ENCODE measurements at places on chromosomes 16 and 17.

DNA sequence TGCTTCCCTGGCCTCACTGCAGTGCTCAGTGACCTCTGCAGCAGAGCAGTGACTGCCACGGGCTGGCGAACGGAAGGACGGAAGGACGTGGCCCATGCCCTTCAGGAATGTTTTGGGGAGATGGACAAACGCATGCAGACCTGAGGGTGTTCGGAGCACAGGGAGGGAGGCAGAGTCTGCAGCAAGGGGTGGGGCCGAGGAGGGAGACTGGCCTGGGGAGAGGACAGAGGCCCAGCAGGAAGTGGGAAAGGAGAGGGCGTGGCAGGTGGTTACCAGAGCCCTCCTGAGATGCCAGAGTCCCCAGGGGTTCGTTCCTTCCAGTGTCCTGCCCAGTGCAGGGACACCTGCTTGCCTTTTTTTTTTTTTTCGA is 21.9 kb downstream of the ADORA2B start:
- DNase-seq: no peak

- peak; percentile 20 for DNase-seq
These were observed 2.0 kb upstream of the SPHK1 start for GRCh38 chr17:76382351-76382802.

DNA sequence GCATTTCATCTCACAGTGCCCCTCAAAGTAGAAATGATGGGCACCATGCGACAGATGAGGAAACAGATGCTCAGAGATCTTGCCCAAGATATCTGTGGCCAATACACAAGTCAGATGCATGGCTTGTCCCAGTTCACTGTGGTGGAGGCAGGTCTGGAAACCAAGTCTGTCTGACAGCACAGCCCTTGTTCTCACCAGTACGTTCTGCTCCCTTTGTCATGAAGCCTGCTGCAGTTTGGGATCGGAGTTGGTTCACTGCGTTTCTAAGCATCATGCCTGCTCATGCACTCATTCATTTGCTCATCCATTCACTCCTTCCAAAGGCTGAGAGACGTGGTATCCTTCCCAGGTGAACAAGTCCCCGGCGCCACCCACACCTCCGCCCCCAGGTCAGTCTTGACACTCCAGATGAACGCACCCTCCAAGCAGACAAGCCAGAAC is 27.2 kb upstream of the MEAK7 start:
- DNase-seq: no peak

GRCh38 chr16:49620158-49620868 is 235.6 kb downstream of the ZNF423 start:
- no peak for DNase-seq

DNA sequence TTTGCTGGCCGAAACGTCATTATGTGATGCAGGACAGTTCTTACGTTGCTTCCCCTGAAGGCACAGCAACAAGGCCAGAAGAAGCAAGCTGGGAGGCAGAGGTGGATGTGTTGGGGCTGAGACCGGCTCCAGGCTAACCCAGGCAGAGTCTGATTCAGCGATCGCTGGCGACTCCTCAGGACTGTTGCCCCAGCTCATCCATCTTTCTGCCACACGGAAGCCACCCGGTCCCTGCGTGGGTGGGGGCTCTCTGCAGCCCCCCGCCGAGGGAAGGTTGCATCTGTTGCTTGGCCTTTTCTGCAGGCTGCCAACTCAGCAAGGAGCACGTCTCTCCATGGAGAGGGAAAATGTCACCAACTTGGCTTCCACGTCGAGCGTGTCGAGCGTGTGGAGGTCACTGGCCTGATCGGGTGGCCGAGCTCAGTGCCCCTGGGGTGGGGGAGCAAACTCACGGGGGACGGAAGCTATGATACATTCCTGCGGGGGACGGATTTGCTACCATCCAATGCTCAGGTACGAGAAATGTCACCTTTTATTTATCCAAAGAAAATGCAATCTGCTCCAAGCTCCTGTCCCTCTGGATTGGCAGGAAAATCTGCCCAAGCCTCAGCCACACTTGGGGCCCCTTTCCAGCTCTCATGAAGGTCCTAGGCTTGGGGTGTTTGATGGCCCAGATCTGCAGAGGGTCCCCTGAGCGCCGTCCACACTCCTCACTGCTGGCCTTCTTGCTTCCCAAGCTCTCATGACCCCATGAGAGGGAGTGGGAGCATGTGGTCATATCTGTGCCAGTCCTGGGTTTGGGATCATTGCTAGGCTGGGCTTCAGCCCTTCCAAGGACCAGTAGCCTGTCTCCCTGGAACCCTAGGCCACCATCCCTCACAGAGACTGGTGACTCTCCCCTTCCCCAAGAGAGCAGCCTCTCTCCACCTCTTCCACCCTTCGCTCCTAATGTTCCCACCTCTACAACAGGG is 69.4 kb downstream of the RPH3AL start:
- DNase-seq: no peak

DNA sequence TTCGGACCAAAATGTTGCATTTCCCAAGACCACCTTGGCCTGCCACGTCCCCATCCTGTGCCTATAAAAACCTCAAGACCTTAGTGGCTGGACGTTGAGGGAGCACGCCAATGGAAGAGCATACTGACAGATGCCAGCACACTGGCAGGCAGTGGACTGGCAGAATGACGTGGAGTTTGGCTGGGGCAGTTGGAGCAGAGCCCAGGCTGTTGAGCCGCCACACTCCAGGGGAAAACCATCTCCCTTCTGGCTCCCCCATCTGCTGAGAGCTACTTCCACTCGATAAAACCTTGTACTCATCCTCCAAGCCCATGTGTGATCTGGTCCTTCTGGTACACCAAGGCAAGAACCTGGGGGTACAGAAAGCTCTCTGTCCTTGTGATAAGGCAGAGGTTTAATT is 494.1 kb downstream of the CDH11 start:
- DNase-seq: no peak

- DNase-seq: no peak
These were observed 80.8 kb downstream of the GAS7 start for GRCh38 chr17:10117581-10118001.

DNA sequence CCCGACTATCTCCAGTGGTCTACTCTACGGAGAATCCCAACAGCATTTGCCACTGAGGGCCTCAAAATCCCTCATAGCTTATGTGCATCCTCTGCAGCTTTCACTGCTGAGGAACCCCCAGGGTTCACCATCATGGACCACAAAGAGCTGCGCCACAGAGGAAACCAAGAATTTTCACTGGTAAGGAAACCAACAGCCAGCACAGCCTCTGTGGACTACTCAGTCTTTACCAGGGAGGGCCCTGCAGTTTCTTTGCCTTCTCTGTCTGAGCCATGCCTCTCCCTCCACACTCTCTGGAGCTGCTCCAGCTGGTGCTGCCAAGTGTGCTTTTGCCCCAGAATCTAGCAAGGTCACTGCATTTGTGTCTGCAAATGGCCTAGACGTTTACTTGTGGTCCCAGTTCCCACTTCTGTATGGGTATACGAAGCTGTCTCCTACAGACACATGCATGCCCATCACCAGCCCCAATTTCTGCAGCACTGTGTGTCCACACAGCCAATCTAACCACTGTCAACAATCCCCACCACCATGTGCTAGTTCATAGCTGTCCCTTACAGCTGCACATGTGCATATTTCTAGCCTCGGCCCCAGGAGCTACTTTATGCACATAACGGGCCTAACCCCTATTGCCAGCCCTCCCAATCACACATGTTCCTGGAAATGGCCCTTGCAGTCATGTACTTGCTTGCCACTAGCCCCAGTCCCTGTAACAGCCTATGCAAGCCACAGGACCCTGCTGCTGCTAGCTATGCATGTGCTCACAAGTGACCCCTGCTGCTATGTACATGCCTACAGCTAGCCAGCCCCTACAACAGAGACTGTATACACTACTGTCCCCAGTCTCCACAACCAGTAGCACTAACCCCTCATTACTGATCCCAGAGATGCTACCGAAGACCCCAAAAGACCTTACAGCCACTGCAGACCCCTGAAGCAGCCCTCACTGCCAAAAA is 1437.4 kb downstream of the CDH11 start:
- no peak for DNase-seq

Data from activated T-cell treated with anti-CD3 and anti-CD28 coated beads for 4 hours (primary cell).